ENCODE measurements at places on chromosomes 4 and X.

DNA sequence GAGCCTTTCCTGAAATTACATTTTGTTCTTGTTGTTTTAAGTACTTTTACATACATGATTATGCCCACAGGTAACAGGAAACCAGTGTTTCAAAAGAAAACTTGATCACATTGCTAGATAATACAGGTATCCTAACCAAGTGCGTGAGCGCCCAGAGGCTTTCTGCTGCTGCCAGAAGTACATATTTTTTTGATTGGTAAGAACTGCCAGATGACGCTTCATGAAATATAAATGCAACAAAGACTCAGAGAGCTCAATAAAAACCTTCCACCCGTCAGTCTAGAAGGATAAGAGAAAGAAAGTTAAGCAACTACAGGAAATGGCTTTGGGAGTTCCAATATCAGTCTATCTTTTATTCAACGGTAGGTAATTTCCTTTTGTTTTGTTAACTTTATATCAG, at the start of gene EPGN:
EPGN (plus strand) TSS at position 256 of the 400 bp plus-strand sequence; CDS start at position 320, 64 bp downstream.
- DNase-seq: no peak

GRCh38 chr4:127580891-127581290, 51.9 kb upstream of the INTU start:
- DNase-seq: no peak

DNA sequence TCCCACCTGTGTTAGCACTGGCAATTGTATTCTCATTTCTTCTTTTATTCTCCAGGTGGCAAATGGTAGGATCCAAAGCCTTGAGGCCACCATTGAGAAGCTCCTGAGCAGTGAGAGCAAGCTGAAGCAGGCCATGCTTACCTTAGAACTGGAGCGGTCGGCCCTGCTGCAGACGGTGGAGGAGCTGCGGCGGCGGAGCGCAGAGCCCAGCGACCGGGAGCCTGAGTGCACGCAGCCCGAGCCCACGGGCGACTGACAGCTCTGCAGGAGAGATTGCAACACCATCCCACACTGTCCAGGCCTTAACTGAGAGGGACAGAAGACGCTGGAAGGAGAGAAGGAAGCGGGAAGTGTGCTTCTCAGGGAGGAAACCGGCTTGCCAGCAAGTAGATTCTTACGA, 176.9 kb downstream of the PTTG2 start:
- no peak for DNase-seq

DNA sequence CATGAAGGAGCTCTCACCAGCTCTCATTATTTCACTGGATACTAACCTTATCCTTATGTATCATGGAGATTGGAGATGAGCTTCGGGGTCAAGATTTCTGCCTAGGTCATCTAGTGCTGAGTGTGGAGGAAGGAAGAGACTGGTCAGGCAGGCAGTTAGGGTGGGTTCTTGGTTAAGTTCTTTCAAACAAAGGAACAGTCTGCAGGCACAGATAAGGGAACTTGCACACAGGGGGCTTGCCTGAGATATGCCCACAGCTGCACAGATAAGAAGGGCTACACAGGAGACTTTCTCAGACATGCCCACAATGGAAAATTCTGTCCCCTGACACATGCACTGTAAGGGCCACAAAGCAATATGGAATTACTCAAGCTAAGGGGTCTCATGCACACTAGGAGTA, 904.1 kb downstream of the NLGN4X start:
- DNase-seq: no peak

GRCh38 chr4:146957237-146957636, 11.6 kb upstream of the TTC29 start:
- no peak for DNase-seq

GRCh38 chr4:40253906-40254305, 57.1 kb downstream of the RHOH start:
- no peak for DNase-seq

DNA sequence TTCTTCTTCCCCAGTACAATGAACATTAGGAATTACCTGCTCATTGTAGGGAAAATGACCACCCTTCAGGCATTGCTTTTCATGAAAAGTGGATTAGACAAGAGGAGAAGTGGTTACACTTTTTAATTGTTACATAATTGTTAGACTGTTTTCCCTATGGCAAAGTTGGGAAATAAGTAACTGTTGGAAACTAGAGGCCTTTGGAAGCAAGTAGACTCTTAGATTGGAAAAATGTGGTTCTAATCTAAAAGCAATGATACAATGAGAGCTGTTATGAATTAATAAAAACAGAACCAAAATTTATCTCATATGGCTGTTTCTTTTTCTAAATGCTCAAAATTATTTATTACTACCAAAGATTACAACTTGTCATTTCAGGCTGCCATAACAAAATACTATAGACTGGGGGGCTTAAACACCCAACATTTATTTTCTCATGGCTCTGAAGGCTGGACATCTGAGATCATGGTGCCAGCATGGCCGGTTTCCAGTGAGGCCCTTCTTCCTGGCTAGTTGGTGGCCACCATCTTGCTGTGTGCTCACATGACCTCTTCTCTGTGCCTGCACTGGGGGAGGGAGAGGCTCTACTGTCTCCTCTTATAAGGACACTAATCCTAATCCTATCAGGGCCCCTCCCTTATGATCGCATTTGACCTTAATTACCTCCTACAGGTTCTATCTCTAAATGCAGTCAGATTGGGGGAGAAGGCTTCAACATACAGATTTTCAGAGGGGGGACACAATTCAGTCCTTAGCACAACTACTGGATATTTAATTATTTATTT, 12.5 kb downstream of the CC2D2A start:
- no peak for DNase-seq

GRCh38 chr4:14022456-14022855, 394.9 kb upstream of the BOD1L1 start:
- no peak for DNase-seq

GRCh38 chr4:121156822-121157769, 7.0 kb downstream of the TNIP3 start:
- no peak for DNase-seq

GRCh38 chr4:59553063-59553720, 1646.9 kb upstream of the ADGRL3 start:
- no peak for DNase-seq

GRCh38 chr4:19317377-19317776, 934.3 kb upstream of the SLIT2 start:
- no peak for DNase-seq

DNA sequence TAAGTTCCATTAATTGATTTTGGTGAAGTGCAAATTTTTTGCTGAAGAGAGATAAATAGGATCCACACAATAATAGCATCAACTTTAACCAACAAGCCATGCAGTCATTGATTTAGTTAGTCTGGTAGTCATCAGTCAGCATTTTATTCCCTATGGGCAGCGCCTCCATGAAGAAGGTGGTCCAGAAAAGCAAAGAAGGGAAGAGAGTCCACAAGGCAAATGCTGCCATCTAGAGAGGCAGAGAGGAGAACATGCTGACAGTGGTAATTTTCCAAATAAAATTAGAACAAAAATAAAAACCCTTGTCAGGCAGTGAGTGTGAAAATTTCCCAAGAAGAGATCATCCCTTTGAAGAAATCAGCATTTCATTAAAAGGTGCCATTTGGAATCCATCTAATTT, 366.7 kb upstream of the FAM241A start:
- DNase-seq: no peak

DNA sequence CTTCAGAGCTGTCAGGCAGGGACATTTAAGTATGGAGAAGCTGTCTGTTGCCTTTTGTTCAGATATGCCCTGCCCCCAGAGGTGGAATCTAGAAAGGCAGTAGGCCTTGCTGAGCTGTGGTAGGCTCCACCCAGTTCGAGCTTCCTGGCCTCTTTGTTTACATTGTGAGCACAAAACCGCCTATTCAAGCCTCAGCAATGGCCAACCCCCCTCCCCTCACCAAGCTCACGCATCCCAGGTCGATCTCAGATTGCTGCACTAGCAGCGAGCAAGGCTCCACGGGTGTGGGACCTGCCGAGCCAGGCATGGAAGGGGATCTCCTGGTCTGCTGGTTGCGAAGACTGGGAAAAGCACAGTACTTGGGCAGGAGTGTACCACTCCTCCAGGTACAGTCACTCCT, 59.3 kb downstream of the ZNF674 start:
- DNase-seq: no peak
